Stimulated activated CD4-positive, alpha-beta T cell treated with anti-CD3 and anti-CD28 coated beads, Interleukin-1b, Interleukin-23, amount 100 ng/mL, for 4 hours (primary cell): ENCODE measurements at places on chromosomes 16 and 17.
A peak's percentile ranks its signal among the peaks of the same experiment; 100 is the strongest.

DNA sequence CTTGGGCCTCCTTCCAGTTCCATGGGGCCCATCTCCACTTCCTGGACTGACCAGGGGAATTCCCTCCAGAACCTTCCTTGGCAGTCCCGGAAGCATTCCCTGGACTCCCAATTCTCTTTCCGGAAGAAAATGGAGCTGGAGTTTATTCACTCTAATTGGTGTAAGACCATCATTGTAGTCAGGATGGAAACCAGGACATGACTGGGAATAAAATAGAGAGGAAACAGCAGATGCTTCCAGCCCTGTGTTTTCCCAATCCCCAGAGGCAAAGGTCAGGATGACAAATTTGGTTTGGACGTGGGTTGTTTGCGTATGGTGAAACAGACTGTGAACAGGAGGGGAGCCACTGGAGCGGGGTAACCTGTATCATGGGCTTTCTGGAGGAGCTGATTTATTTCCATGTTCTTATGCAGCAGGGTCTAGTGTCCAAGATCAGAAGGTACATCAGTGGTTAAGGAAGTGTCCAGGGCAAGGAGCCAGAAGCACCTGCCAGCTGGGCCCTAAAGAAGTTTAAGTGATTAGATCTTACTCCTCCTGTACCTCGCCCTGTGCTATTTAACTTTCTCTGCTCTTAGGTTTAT is 8.5 kb upstream of the LONP2 start:
- DNase-seq: no peak

DNA sequence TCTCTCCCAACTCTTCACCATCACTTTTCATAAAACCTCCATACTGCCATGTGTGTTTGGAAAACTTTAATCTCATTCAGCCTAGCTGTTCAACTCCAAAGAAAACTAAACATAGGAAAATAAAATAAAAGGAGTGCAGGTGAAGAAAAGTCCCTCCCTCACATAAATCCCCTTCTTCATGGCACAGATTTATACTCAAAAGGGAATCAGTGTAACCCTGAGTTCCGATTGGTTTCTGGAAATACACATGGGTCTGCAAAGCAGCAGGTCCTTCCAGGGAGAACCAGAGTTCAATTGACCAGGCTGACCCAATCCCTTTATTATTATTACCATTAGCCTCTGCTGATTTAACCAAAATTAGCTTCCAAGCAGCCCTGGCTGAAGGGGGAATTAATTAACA is 8.9 kb upstream of the HOXB2 start:
- no peak for DNase-seq

- DNase-seq: no peak
Observed at GRCh38 chr17:55140809-55141208, 124.0 kb upstream of the HLF start.

GRCh38 chr17:18262111-18262510 is 1.6 kb downstream of the MIEF2 start:
- DNase-seq: no peak

- DNase-seq: no peak
Observed at GRCh38 chr17:61384354-61384691, 15.3 kb upstream of the TBX2 start.

- DNase-seq: no peak
Observed at GRCh38 chr17:67316781-67317180, 49.6 kb downstream of the PSMD12 start.

GRCh38 chr17:76686538-76687297 is 24.0 kb downstream of the MXRA7 start:
- no peak for DNase-seq

DNA sequence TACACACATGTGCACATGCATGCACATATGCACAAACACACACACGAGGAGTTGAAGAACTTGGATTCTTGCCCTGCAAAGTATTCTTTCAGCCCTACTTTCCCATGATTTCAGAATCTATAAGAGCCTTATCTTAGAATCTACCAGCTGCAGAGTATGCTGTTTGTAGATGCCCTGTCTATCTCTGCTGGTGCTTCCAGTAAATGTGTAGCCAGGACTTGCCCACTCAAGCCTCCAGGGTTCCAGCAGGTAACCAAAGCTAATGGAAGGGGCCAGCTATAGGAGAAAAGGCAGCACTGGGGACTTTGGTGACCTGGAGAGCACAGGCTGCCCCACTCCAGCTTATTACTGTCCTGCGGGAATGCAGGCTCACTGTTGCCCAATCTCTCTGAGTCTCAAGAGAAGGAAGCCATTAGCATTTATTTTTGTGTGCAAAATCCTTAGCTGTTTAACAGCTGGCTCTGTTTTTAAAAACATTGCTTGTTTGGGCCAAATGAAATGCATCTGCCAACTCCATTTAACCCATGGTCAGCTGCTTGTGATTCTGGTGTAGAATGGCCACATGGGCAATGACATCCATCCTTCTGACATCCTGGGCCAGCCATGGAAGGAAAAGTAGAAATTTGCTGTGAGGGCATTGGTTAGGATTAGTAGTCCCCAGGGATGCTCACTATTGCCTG is 28.6 kb upstream of the XYLT1 start:
- no peak for DNase-seq

- no peak for DNase-seq
Observed at GRCh38 chr17:81962499-81963441, 1.8 kb upstream of the NOTUM start.

DNA sequence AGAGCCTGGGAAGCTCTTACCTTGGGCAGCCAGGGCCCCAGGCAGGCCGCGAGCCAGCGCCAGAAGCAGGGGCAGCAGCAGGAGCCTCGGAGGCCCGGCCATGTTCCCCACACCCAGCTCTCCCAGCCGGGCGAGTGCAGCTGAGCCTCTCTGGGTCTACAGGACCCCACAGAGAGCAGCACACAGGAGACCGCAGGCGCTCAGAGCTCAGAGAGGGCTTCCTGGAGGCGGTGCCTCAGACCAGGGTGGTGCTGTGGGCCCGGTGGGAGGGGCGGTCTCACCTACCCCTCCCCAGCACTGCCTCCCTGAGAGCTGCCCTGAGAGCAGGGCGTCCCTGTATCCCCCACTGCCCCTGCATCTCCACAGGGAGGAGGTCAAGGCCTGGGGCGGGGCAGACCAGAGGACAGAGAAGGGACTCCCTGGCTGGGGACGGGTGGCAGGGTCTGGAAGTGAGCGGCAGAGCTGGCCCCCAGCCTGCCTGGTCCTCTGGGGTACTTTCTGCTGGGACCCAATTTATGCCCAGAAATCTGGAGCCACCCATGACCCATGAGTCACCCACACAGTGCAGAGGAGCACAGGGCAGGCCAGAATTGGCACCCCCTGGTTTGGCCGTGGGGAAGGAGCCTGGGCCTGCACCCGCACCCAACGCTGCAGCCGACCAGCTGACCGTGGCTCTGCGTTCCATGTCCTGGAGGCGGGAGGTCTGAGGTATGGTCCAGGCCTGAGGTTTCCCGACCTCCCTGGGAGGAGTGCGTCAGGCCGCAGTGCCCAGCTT is at the start of gene CD7:
CD7 (minus strand) TSS at position 215 of the 775 bp plus-strand sequence; CDS start at position 102, 113 bp downstream.
- DNase-seq: peak; percentile 61

DNA sequence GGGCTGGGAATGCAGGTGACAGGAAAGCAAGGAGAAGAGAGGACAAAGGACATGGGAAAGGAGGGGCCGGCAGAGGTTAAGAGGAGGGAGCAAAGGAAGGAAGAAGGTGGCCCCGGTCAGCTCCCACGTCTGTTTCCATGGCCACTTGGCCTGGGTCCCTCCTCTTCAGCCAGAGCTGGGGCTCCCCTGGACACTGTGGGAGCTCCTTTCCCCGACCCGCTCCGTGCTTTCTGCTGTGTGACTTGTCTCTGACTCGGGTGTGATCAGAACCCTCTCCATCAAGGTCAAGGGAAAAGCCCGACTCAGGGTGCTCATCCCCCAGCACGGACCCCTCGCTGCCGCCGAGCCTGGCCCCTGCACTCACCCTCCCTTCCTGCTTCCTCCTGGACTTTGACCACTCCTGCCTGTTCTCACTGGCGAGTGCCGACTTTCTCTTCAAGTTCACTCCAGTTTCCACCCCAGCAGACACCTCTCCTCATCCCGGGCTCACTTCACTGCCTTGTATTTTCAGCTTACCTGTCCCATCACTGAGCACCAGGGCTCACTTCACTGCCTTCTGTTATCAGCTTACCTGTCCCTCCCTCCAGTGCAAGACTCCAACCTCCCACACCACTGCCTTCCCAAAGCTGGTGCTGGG is 61.2 kb downstream of the MEAK7 start:
- DNase-seq: no peak

- DNase-seq: no peak
Observed at GRCh38 chr17:7347630-7348477, 4.1 kb upstream of the KCTD11 start.

DNA sequence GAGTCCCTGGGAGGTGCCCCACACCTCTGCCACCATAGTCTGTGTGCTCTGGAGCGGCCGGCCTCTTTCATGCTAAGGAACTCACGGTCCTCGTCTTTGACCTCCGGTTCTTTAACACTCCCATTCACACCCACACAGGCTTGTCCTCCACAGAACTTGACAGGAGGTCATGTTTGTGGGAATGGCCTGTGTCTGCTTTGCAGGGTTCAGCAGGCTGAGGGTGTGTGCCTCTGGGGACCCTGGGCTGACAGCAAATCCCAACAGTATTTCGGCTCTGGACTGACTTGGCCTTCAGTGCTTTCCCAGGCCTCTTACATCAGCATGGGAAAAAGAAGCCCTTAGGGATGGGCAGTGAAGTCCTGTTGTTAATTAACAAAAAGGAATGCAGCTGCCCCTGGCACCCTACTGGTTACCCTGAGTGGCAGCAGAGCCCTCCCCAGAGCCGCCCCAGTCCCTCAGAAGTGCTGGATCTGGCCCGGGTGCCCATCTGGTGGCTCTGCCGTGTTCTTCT is 35.4 kb upstream of the ADORA2B start:
- DNase-seq: no peak

DNA sequence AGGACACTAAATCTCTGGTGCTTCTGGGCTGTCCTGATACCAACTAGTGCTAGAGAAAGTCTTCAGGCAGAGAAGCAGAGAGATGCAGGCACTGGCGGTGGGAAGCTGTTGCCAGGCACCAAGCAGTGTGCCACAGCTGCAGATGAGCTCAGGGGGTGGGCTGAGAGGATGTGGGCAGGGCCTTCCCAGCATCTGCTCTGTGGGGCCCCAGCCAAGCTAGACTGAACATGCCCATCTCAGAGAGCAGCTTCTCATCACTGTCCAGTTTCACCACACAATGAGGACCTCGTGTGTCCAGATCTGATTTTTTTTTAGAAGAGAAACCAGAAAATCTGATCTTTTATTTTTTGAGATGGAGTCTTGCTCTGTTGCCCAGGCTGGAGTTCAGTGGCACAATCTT is 17.1 kb downstream of the PSKH1 start:
- no peak for DNase-seq

DNA sequence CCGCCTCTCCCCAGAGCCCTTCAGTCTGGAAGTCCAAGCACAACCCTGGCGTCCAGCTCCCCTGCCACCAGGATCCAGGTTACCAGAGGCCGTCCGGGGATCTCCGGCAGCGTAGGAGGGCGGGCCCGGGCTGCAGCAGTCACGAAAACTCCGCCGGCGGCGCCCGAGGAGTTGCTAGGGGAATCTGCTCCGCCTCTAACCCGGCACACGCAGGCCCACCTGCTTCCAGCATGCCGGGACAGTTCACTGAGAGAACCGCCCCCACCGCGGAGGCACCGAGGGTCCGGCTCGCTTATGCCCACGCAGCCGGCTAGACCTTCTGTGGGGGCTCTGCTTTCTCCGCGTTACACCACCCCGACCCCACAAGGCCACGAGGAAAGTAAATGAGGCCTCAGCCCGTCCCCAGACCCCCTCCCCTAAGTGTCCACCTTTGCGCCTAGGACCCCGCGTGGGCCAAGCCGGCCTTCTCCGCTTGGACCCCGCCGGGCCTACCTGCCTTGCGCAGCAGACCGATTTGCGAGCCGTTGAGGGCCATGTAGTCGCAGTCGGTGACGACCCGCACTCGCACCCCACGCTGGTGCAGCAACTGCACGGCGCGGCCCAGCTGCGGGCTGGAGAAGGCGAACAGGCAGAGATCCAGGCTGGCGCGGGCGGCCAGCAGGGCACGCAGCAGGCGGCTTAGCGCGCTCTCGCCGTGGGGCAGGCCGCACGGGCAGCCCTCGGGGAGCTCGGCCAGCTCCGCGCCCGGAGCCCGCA is 587 bp downstream of the PLD6 start:
- DNase-seq: peak; percentile 57

DNA sequence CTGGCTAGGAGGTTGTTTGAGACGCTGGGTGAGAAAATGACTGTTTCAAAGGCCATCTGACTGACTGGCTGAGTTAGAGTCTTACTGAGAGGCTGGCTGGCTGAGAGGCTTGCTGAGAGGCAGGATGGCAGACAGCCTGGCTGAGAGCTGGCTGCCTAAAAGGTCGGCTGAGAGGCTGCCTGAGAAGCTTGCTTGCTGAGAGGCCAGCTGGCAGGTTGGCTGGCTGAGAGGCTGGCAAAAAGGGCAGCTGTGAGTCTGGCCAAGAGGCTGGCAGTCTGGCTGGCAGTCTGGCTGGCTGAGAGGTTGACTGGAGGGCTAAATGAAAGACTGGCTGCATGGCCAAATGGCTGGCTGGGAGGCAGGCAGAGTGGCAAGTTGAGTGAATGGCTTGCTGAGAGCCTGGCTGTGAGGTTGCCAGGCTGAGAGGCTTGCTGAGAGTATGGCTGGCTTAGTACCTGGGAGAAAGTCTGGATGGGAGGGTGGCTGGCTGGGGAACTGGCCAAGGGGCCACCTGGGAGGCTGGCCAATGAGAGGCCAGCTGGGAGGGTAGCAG is 35.3 kb upstream of the ACSM2B start:
- DNase-seq: no peak

DNA sequence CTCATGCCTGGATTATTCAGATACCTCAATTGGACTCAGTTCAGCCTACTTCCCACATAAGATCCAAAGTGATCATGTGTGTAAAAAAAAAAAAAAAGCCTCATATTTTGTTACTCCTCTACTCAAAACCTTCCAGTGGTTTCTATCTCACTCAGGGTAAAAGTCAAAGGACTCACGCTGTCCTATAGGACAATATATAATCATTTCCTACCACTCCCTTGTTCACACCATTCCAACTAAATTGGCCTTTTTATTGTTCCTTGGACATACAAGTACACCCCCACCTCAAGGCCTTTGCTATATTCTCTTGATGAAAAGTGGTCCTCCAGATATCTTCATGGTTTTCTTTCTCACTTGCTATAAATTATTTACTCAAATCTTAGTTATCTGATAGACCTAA is 99.2 kb downstream of the USP32 start:
- no peak for DNase-seq

- no peak for DNase-seq
Observed at GRCh38 chr16:87828907-87829621, 40.2 kb downstream of the SLC7A5 start.

GRCh38 chr16:75236736-75237397 is 14.6 kb downstream of the BCAR1 start:
- DNase-seq: no peak

DNA sequence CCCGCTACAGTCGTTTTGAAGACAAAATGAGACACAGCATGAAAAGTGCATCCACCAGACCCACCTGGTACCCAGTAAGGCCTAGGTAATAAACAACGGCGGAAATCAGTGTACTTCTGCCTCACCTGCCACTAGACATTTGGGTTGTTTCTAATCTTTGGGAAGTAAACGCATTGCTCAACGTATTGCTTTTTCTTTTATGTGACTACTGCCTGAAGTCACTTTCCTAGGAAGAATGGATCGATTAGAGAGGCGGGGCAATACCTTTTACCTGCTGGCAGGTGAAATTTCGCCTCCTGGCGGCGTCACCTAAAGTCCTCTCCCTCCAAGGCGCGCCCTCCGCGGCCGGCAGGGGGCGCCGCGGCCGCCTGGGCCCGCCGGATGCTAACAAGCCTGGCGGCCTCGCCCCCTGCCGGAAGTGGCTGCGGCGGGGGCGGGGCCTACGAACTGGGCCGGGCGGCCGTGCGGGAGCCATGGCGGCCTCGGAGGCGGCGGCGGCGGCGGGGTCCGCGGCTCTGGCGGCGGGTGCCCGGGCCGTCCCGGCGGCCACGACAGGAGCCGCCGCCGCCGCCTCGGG is at the start of gene ATMIN:
ATMIN (plus strand) TSS at position 445 of the 577 bp plus-strand sequence; CDS start at position 474, 29 bp downstream.
- DNase-seq: peak; percentile 83
